ENCODE measurements at places on chromosomes 1 and 21.

GRCh38 chr1:28244549-28245251, 8.8 kb downstream of the ATP5IF1 start:
- no peak for DNase-seq

GRCh38 chr1:226799634-226800281, 60.7 kb upstream of the ITPKB start:
- DNase-seq: no peak

GRCh38 chr1:2528966-2529783, 888 bp downstream of the HES5 start:
- DNase-seq: peak; percentile 34

DNA sequence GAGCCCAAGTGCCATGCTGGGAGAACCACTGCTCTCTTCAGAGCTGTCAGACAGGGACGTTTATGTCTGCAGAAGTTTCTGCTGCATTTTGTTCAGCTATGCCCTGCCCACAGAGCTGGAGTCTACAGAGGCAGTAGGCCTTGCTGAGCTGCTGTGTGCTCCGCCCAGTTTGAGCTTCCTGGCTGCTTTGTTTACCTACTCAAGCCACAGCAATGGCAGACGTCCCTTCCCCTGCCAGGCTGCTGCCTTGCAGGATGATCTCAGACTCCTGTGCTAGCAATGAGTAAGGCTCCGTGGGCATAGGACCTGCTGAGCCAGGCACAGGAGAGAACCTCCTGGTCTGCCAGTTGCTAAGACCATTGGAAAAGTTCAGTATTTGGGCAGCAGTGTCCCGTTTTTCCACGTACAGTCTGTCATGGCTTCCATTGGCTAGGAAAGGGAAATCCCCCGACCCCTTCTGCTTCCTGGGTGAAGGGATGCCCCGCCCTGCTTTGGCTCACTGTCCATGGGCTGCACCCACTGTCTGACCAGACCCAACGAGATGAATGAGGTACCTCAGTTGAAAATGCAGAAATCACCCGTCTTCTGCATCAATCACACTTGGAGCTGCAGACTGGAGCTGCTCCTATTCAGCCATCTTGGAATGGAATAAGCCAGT, 31.9 kb downstream of the CYP4B1 start:
- DNase-seq: no peak

DNA sequence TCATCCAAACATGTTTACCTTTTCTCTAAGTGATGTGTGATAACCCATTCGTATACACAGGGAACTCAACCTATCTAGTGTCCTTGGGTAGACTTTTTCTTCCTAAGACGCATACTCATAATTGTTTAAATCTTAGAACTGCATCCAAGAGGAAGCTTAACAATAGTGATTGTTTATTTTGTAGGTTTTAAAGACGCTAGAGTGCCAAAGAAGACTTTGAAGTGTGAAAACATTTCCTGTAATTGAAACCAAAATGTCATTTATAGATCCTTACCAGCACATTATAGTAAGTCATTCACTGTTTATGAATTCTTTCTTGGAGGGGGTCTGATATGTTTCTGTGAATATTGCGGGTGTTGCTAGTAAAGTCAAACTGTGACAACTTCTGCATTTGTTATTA, 25.4 kb downstream of the PLA2G4A start:
- DNase-seq: no peak

DNA sequence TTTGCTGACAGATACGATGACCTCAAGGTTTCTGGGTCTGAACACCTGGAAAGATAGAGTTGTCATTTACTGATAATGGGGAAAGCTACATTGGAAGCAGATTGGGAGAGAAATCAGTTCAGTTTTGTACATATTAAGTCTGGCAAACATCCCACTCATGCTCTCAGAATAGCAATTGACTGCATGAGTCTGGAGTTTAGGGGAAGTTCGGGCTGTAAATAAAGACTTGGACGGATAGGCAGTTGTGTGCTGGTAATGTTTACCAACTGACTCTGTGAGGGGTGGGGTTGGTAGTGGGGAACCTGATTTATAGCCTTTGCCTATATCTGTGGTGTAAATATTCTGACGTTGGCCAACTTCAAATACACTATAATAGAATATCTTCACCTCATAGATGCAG, 4.0 kb downstream of the H6PD start:
- DNase-seq: no peak

- DNase-seq: no peak
These were observed 259.2 kb downstream of the FMN2 start for GRCh38 chr1:240350910-240351331.

GRCh38 chr21:43328185-43328957, 98.6 kb downstream of the SIK1 start:
- no peak for DNase-seq

DNA sequence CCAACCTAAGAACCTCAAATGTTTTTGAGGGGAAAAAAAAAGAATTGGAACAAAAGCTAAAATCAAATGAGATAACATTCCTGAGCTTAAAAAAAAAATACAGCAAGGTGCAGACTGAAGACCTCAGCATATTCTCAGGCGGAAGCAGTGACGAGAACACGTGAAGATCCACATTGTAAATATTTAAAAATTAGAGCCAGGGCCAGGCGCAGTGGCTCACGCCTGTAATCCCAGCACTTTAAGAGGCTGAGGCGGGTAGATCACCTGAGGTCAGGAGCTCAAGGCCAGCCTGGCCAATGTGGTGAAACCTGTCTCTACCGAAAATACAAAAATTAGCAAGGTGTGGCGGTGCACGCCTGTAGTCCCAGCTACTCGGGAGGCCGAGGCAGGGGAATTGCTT, 15.7 kb downstream of the TFB2M start:
- DNase-seq: no peak

DNA sequence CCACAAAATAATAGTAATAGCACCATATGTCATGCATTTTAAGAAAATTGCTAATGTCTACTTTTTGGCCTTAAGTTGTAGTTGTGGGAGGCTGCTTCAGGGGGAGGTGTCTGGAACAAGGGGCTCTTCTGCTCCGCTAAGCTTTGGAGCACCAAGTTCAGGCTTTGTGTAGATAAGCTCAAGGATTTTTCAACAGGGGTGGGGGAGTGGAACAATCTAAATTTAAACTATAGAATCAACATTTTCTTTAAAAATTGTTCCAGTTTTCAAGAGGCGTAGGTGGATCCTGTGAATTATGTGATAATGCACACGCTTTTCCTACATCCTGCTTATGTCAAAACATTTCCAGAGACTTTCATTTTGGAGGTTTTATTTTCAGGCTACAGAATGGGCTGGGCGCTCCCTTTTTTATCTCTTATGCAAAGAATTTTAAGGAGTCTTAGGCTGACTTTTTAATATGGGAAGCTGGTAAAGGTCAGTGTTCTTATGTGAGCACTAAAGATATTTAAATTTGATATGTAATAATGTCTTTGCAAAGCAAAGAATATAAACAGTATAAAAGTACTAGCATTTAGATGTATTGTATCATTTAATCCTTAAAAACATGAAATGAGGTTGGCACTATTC, 9.9 kb downstream of the ATP1A1 start:
- DNase-seq: no peak
